Smooth muscle cell of the brain vasculature (primary cell): ENCODE measurements at places on chromosomes 11 and 22.

- DNase-seq, result no peak
Observed at GRCh38 chr22:23190526-23190925, 10.2 kb downstream of the BCR start.

DNA sequence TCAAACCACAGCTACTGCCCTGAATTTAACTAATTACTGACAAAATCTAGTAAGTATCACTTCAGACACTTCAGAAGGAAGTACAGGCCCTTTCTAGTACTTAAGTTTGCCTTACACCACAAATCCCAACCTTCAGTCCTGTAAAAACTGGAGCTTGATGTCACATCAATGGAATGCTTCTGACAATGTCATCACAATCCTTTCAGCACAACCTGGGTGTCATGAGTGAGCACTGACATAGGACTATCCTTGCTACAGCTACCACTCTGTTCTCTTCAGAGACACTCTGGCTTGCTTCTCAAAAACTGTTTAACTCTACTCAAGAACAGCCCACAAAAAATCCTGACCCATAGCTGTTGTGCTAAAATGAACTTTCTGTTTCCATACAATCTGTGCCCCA, 108.2 kb downstream of the RRM1 start:
- DNase-seq, result no peak

DNA sequence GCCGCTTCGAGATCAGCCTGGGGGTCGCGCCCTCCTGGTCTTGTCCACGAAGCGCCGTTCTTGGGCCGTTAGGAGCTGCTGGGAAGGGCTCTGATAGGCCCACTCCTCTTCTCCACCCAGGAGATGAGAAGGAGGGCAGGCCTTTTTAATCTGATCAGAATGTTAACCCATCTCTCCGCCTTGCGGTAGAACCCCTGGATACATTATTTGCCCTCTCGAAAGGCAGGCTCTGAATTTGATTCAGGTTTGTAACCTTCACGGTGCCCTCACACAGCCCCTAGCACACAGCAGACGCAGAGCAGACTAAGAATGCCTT, at the start of gene CCDC83:
CCDC83 (plus strand) TSS at position 43 of the 316 bp plus-strand sequence. CDS start 9,741 bp downstream, outside the sequence.
- DNase-seq, result no peak

DNA sequence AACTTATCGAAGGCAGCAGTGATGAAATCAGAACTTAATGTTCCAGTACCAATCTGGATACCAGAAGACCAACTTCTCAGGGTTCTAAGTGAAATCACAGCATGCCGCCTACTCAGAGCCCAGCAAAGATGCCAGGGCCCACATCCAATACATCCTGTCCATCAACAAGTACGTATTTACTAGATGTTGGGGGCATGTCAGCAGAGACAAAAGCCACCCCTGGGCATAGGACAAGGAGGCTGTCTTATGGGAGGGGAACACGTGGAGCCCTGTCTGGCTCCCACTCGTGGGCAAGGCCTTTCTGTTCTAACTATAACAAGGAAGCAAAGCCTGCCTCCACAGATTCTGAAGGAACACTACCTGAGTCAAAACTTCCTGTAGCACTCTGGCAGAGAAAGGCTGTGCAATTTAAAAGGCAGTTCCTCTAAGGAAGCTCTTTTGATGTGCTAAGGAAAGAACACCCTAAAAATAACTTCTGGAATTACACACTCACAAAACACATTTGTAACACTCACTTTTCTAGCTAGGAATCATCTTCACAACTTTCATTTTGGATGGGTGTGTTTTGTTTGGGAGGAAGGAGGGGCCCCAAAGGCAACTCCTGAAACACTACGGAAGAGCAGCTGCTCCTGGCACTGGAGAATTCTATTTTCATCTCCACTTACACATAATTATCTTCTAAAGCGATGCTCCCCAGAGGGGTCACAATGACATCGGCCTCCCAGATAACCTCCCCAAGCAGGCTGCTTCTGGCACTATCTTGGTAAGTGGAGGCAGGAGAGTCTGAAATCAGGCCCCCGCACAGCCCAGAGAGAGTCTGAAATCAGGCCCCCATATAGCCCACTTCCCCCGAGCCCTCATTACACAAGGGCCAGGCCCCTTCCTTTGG, 14.2 kb downstream of the SMCO4 start:
- DNase-seq, result no peak

GRCh38 chr11:94000659-94001058, 20.5 kb upstream of the HEPHL1 start:
- DNase-seq, result no peak

- no peak for DNase-seq
Observed at GRCh38 chr22:30605449-30606110, 1.4 kb upstream of the TCN2 start.

- DNase-seq, result no peak
Observed at GRCh38 chr11:63749624-63750023, 19.0 kb downstream of the ZFTA start.

- no peak for DNase-seq
Observed at GRCh38 chr11:15985860-15986139, 370.5 kb downstream of the SOX6 start.

GRCh38 chr11:47160753-47161133, 15.9 kb downstream of the ARFGAP2 start:
- DNase-seq, result no peak

DNA sequence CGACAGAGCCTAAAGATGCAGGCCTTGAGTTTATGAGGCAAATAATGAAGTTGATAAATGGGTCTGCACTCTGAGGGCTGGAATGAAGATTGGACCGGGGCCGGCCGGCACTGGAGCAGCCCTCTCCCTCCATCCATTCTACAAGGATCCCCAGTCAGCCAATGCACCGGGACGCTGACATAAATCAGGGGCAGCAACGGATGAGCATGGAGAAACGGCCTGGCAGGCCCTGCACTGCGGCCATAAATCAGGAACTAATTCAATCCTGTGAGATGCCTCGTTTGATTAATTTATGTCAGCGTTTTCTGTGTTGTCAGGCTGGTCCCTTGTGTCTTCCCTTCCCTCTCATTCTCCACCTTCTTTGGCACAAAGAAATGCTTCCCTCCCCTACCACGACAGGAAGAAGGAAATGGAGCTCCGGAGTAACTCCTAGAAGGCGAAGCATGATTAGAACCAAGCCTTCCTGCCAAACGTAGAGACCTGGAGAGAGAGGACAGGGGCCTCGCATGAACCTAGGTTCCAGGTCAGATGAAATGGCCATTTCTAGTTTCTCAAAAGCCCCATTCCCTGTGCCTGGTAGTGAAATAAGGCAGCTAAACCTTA, 358.4 kb downstream of the OPCML start:
- DNase-seq, result no peak

- DNase-seq, result no peak
Observed at GRCh38 chr22:29901354-29901753, 18.4 kb downstream of the MTMR3 start.

- no peak for DNase-seq
Observed at GRCh38 chr22:48855593-48856307, 971.9 kb downstream of the BRD1 start.

DNA sequence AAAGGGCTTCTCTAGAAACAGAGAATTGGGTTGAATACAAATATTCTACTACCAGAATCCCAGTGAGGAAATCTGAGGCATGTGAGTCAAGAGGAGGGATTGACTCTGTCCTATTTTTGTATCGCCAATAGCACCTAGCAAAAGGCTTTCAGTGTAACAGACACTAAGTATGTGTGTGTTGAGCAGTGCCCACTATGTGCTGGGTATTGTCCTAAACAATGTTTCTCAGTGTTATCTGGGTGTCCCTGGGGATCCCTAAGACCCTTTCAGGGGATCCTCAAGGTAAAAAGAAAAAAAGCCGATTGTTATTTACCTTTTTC, 21.0 kb upstream of the RBFOX2 start:
- no peak for DNase-seq

DNA sequence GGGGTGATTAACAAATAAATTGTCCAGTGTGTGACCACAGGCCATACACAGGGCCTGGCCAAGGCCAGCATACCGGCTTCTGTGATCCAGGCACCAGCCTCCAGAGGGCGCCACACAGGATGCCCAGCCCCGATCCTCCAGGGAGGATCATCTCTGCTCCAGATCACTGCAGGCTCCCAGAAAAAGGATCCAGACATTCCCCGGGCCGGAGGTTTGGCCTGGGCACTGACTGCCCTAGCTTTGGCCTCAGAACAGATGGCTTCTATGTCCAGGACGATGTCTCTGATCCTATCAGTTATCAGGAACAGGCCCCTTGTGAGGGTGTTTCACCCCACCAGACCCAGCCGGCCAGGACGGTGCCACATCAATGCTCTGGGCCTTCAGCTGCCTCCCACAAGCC, 74.5 kb upstream of the LMO1 start:
- DNase-seq, result no peak

GRCh38 chr11:86802601-86803051, 2.3 kb downstream of the PRSS23 start:
- no peak for DNase-seq

- no peak for DNase-seq
Observed at GRCh38 chr11:57515332-57516060, at the start of gene SLC43A1. Gene SLC43A1 (minus strand): TSS chr11:57515702. CDS start chr11:57514111, 1,591 bp downstream.

GRCh38 chr22:49730656-49731055, 97.0 kb downstream of the BRD1 start:
- DNase-seq, result no peak
